Activated naive CD4-positive, alpha-beta T cell treated with anti-CD3 and anti-CD28 coated beads for 36 hours (primary cell): ENCODE measurements at places on chromosomes 1 and 21.
A peak's percentile ranks its signal among the peaks of the same experiment; 100 is the strongest.

GRCh38 chr1:62396871-62397270 lies 40.0 kb upstream of the USP1 start:
- DNase-seq, result no peak

DNA sequence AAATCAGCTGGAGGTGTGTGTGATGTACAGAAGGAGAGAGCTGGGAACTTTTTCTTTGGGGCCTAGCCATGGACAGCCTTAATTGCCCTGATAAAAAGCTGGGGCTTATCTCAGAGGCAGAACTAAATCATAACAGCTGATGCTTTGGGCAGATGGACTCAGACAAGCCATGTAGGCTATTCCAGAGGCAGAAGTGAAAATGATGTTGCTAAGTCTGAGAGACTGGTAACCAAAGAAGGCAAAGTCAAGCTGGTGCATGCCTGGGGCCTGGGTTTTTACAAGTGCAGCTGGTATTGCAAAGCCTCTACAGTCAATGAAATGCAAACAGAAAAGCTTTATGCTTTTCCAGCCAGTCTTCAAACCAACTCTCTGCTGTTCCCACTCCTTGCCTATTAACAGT lies 39.0 kb upstream of the LMX1A start:
- no peak for DNase-seq

DNA sequence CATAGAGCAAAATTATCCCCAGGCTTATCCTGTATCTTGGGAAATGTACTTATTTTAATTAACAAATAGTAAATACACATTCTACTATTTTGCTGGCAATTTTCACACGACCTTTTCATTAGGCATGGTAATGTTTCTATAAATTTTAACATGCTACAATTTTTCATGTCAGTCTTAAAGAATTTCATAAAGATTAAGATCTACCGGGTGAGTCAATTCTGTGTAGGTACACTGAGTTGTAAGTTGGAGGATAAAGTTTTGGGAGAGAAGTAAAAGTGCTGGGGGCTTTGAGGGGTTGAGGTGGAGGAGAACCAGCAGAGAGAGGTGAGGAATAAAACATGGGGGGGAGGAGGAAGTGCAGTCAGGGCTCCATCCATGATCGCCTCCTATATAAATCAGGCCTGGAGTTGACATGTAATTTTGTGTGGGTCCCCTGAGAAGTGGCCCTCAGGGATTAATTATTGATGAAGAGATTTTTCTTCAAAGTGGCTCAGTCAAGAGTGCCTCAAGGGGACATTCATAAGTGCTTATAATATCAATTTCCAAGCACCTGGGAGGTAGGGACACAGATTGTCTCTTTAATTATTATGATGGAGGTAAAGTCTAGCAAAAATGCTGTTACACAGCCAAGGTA lies 7.2 kb downstream of the DPYD start:
- no peak for DNase-seq

- DNase-seq, result no peak
Measured at GRCh38 chr1:179042700-179043099, 17.0 kb downstream of the FAM20B start.

DNA sequence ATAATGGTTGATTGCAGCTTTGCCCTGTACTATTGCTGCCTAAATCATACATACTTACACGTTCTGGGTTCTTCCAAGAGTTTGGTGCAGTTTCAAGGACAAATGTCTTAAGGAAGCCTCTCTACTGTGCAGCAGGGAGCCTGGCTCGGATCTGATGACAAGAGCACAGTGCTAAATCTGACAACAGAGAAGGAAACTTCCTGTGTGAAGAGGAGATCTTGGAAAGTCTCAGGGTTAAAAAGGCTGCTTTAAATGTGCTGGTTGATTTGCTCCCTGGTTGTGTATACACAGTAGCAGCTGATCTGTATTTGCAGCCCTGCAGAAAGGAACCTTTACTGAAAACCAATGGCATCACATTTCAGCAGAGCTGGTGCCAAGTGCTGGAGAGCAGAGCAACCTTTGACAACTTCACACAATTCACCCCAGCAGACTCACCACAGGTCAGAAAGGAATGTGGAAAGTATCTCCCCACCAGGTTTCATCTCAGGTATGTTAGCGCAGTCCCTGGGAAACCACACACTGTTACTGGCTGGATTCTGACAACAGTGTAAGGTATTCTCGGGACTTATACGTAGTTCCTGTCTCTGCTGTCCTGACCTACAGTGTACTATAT lies 355.0 kb upstream of the ESRRG start:
- no peak for DNase-seq

DNA sequence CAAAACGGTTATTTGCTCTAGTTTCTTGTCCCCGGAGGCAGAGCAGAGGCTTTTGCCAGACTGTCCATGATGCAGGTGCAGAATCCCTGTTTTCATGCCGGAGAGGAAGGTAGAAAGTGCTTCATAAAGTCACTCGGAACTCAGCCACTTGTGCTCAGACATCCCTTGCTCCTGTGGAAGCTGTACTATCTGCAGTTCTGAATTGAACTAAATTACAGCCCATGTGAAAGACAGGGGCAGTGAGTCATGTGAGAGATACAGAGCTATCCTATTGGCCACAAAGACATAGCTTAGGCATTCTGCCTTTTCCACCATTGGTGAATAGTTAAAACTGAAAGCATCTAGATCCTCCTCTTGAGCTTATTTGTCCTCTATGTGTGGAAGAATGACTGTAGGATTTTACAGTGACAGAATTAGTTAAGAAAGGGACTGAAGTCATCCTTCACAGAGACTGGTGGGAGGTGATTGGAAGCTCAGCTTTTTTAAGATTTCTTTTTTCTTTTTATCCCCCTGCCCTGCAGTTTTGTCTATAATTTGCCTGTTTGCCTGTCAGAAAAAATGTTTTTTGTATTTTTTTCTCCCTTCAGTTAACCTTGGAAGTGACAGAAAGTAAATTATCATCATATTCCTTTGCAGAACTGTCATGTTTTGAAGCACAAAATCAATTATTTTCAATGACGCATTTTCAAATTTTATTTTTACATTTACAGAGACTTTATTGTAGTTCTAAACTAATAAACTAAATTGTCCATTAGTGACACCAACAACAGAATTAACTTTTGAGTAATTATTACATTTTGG lies 298.6 kb downstream of the PTPRC start:
- peak; percentile 72 for DNase-seq
